ENCODE measurements at places on chromosomes 11 and 22.

DNA sequence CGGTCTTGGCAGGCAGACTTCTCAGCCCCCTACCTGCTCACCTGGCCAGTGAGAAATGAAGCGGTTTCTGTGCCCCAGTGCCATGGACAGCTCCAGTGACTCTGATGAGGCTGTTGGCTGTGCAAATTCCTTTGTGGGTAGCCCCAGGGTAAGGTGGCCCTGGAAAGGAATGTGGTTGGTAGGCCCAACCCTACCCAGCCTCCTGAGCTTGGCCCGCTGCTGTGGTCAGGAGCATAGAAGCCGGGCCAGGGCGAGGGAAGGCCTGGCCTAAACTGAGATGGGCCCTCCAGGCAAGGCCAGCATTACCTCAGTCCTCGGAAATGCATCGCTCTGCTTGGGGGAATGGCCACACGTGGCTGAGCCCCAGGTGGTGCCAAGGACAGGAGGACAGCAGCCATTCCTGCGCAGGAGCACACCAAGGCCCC is 16.9 kb downstream of the DAGLA start:
- DNase-seq: no peak

- no peak for DNase-seq
These were observed 73.2 kb upstream of the NUP50 start for GRCh38 chr22:45090497-45090910.

DNA sequence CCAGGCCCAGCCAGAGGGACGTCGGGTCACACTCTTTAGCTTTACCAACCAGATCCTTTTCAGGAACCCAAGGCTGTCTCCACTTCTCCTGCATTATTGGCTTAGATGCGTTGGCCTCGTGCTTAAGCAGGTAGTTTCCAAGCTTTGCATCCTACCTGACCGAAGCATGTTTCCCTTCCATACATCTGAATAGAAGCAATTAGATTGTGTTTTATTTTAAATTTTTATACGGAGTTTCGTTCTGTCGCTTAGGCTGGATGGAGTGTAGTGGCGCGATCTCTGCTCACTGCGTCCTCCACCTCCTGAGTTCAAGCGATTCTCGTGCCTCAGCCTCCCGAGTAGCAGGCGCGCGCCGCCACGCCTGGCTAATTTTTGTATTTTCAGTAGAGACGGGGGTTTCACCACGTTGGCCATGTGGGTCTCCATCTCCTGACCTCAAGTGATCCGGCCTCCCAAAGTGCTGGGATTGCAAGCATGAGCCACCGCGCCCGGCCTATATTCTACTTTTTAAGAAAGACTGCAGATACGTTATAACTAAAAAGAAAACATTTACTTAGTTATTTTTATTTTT is 677 bp downstream of the DYNC2H1 start:
- no peak for DNase-seq

DNA sequence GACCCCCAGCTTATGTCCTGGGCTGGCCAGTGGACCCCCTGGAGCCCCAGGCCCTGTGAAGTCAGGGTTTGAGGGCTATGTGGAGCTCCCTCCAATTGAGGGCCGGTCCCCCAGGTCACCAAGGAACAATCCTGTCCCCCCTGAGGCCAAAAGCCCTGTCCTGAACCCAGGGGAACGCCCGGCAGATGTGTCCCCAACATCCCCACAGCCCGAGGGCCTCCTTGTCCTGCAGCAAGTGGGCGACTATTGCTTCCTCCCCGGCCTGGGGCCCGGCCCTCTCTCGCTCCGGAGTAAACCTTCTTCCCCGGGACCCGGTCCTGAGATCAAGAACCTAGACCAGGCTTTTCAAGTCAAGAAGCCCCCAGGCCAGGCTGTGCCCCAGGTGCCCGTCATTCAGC is 24.6 kb downstream of the CSF2RB start:
- DNase-seq: no peak

DNA sequence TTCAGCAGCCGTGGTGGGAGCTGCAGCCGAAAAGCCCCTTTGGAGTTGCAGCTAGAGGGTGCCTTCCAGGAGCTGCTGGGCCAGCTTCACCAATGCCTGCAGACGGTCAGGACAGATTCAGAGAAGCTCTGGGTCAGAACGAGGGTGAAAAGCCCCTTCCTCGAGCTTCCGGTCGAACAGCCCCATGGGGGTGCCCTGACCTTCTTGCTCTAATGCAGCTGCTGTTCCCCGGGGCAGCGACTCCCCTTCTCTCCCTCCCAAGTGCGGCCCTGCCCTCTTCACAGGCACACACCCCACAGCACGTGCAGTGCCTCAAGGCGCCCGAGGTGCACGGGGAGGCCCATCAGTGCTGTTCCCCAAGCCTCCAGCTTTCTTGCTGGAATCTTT is 9.6 kb upstream of the IFITM3 start:
- DNase-seq: no peak

GRCh38 chr11:1460986-1461825 is 25.4 kb downstream of the MOB2 start:
- no peak for DNase-seq

DNA sequence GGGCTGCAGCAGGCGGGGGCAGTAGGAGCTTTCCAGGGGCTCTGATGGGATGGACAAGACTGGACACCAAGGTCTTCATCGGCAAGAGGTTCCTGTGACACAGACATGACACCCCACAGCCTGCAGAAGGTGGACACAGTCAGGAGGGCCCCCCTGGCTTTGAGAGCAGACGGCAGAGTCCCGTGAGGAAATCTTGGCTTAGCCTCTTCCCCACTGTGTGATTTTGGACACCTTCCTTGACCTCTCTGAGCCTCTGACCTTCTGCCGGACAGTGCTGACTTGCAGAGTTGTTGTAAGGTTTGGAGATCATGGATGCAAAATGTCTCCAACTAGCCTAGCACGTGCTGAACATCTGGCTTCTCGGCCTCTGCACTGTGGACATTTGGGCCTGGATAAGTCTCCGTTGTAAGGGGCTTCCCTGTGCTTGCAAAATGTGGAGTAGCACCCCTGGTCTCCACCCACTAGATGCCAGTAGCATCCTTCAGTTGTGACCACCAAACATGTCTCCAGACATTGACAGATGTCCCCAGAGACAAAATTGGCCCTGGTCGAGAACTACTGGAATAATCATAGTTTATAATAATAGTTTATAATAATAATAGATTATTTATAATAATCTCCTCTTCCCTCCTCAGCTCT is 54.6 kb downstream of the MCM5 start:
- no peak for DNase-seq

- DNase-seq: no peak
These were observed 265.5 kb downstream of the CTTN start for GRCh38 chr11:70663815-70664214.

GRCh38 chr11:95515371-95515770 is 274.2 kb downstream of the FAM76B start:
- no peak for DNase-seq

- no peak for DNase-seq
These were observed 35.4 kb downstream of the PHF21B start for GRCh38 chr22:44974454-44974853.

DNA sequence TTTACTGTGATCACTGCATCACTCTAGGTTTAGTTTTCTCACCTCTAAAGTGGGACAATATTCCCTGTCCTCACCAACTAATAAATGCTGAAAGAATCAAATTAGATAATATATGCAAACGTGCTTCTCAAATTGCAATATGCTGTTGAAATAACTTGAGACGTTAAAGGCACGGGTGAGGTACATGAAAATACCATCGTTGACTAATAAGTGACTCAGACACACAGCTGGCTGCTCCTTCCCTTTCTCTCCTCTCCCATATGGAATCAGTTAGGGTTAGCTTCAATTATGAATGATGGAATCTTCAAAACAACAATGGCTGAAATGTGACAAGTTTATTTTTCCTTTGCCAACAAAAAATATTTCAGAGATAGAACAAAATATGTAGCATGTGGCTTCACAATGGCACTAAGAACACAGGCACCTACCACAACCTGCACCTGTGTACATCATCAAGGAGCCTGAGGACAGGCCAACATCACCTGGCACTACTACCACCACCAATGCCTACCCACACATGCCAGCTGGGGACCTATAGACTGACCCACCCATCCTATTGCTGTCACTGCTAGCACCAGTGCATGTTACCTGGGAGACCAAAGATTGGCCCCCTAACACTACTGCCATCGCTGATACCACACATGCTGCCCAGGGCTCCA is 13.7 kb downstream of the GDPD4 start:
- peak; percentile 24 for DNase-seq

- no peak for DNase-seq
These were observed 449.6 kb downstream of the GUCY1A2 start for GRCh38 chr11:106568632-106569031.

DNA sequence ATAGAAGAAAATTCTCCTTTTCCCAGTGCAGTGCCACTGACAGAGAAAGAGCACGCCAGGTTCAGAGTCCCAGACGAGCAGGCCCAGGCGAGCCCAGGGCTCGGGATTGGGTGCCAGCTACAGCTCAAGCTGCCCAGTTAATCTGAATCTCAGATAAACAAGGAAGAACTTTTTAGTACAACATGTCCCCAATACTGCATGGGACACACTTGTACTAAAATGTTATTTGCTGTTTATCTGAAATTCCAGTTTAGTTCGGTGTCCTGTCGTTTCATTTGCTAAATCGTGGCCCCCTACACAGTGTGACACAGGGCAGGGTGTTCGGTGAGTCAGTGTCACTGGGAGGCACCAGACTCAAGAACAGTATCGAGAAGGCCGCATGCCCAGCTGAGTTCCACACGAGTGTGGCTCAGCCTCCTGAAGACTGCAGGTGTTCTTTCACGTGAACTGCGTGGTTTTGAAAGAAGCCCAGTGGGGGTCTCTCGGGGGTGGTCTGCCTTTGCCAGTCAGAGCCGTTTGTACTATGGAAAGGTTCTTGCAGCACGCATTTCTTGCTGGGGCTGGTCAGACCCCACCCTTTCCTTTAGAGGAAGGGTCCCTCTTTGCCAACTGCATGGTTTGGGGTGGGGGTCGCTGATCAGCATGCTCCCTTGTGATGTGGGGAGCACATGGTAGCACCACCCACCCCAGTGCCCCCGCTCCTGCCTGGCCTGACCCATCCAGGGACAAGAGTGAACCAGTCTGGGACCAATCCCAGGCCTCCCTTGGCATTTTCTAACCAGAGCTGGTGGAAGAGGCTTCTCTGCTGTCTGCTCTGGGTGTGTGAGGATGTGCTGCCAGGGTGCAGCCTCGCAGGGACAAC is 115.6 kb upstream of the B3GAT1 start:
- DNase-seq: no peak

- DNase-seq: no peak
These were observed 1.0 kb downstream of the RIC3 start for GRCh38 chr11:8167796-8168195.

GRCh38 chr11:7691759-7692350 is 14.4 kb downstream of the OVCH2 start:
- no peak for DNase-seq

DNA sequence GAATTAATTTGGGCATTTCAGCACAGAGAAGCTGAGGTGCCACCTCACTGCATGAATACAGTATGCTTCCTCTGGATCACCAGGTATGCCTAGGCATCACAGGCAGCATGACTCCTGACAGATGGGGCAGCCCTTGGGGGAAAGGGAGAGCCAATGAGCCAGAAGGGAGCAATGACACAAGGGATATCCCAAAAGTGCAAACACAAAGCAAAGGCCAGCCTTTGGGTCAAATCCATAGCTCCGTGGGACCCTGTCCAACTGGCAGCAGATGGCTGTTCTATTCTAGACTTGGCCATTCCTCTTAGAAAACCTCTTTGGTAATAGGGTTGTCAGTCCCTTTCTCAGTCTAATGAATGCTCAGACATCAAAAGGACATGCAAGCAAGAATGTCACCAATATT is 73.3 kb downstream of the SERGEF start:
- no peak for DNase-seq

GRCh38 chr22:49549256-49550140 is 278.2 kb downstream of the BRD1 start:
- DNase-seq: no peak

DNA sequence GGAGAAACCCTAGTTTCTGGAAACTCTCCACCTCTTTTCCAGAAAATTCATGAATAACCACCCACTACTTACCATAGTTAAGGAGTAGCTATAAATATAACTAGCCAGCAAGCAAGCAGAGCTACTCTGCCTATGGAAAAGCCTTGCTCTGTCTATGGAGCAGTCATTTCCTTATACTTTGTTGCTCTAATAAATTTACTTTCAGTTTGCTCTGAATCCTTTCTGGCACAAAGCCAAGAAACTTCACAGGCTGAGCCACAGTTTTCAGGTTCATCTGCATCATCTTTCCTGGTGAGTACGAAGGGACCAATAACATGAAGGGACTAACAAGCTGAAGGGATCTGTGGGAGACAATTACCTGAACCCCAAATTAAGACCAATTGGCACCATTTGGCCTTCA is 4.6 kb downstream of the OR4C45 start:
- DNase-seq: no peak

GRCh38 chr11:72955466-72955865 is 141.3 kb downstream of the ATG16L2 start:
- peak; percentile 37 for DNase-seq

DNA sequence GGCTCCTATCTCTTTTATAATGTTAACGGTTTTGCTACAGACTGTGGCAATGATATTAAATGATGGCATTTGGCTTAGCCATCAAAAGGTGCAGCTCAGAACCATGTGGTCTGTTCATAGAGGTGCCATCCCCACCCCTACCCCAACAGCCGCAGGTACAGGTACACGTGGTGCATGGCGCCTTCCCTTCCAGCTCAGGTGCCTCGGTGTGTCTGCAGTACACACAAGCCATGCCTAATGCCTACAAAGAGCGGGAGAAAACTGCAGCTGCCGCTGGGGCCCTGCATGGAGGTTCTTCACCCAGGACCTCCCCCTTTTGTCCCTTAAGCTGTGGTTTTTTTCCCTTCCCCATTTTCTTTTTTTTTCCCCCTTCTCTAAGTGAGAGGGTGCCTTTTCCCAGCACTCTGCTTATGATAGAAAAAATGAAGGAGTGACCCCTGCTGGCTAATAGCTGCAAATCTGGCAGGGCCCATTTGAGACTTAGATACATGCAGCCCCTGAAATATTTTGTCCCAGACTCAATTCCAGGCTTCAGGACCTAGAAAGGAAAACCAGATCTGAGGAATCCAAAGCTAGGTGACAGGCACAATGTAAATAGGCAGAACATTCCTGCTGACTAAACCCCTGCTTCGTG is 6.5 kb downstream of the OR52M1 start:
- DNase-seq: peak; percentile 43

DNA sequence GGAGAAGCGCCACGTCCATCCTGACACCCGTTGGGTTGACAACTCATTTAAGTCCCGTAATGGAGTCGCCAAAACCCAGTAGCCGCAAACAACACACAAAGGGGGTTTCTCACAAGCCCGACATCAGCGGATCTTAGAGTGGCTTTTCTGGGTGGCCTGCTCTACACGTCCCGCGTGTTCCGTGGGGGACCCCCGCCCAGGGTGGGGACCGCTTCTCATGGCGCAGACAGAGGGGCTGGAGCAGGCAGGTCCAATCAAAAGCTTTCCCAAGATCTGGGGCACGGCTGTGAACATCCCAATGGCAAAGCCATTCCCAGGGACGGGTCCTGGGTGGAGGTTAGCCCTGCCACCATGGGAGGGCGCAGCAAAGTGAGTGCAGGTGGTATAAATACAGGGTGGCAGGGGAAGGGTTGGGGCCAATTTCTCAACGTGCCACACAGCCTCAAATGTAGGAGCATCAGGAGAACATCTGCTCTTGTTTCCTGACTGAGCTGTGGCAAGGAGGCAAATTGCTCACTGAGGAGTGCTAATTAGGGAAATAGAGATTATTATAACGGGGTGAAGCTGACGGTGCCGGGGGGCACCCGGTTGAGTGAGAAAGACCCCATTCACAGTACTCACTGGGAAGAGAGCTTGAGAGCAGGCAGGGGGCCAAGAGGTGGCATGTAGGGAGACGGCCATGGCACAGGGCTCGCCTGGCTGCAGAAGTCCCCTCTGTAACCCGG is 1447.2 kb downstream of the TBC1D22A start:
- DNase-seq: no peak

GRCh38 chr11:134438542-134439537 is 26.8 kb upstream of the B3GAT1 start:
- DNase-seq: no peak

Measured in suppressor macrophage treated with lipopolysaccharide for 1 hour (primary cell).